Activated naive CD4-positive, alpha-beta T cell (primary cell): ENCODE measurements at places on chromosomes 5 and 9.

DNA sequence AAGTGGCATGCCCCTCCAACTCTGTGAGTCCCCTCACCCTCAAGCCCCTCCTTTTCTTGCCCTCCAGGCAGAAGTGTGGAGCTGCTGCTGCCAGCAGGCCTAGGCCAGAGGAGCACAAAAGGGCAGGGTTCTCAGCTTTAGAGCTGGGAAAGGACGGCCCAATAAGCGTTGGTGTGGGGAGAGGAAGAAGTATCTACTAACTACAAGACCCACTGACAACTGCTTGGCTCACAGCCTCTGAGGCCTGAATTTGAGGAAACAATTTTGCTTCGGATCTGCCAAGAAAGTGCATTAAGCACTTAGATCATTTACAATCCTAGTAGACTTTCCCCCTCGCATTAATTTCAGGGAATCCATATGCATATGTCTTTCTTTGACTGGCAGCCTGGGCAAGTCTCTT is 179.4 kb downstream of the SNX18 start:
- DNase-seq, result no peak

- DNase-seq, result no peak
These were observed 481.6 kb downstream of the SPATA31A7 start for GRCh38 chr9:61671276-61671973.

DNA sequence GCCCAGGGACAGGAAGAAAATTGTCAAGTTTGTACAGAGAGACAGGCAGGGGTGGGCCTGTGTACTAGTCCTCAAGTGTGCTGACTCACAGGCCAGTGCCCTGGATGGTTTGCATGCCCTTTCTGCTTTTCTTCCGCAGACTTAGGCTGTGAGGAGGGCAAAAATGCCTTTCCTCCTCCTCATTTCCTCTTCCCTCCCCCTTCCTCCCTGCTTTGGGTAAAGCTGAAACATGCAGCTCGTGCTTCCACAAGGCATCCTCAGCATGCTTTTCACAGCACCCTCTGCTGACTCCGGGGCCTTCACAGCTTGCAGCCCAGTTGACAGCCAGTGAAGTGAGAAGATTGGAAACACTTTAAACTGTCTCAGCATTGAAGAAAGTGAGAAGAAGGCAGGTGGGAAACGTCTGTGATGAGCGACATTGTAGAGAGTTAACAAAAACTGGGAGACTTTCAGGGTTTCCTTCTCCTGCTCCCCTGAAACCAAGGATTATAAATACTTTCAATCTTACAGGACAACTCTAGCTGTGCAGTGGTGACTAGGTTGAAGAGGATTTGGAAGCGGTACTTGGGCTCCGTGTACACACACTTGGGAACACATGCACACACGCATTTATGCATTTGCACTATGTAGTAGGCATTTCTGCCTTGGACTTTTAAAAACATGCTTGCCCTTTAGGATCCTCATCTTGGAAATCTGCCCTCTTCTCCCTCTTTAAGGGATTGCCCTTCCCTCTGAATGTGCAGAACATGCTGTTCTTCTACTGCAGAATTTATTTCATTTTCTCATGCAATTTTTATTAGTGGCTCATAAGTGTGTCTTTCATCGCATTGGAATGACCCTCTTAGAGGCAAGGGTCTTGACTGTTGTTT is 138.8 kb downstream of the GRIA1 start:
- DNase-seq, result no peak

DNA sequence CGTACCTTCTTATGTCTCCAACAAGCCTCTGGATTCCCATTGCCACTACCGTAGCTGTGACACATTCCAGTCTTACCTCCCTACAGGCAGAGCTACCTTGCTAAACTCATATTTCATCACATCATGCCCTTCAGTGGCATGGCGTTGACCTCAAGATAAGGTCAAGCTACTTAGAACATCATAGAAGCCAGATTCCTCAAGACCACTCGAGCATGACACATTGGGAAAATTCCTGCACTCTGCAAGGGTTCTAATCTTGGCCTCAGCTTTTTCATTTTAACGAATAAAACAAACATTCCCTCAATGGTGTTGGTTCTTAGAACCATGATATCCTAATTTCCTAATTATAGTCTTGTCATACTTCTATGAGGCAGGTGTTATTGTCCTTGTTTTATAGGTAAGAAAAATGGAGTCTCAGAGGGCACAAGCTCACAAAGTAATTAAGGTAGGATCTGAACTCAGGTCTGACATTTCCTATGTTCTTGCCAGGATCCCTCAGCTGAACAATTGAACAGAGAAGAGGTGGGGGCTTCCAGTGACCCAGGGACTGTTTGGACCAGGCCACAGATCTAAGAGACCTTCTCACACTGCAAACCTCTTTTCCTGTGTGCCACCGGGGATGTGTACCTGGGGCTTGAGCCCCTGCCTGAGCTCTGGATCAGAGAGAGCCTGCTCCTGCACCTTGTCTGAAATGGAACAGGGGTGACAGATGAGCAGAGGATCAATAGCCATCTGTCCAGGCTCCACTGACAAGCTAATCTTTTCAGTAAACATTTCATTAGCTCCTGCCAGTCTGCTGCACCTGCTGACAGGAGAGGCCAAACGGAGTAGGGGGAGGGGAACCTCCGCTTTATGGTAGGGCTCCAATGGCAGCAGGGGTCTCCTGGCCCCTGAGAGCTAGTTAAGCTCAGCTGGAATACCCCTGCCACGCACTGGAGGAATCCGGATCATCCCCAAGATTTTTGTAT is 49.3 kb downstream of the ALG2 start:
- no peak for DNase-seq

GRCh38 chr5:177306674-177307543 is 3.3 kb downstream of the PRELID1 start:
- DNase-seq, result no peak

DNA sequence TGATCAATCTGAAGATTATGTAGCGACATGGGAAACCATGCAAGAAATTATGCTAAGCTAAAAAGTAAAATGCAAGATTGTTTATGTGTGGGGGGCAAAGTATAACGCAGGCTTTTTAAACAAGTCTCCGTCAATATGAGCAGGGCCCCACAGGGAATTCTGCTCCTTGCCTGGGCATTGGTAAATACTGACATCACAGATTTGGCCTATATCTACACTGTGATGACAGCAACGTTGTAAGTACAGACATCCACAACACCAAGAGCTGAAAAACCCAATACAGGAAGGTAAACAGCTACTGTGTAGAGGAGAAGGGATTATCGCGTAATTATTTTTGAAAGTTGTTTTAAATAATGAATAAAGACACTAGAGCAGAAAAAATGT is 74.5 kb upstream of the SLC25A51 start:
- no peak for DNase-seq

DNA sequence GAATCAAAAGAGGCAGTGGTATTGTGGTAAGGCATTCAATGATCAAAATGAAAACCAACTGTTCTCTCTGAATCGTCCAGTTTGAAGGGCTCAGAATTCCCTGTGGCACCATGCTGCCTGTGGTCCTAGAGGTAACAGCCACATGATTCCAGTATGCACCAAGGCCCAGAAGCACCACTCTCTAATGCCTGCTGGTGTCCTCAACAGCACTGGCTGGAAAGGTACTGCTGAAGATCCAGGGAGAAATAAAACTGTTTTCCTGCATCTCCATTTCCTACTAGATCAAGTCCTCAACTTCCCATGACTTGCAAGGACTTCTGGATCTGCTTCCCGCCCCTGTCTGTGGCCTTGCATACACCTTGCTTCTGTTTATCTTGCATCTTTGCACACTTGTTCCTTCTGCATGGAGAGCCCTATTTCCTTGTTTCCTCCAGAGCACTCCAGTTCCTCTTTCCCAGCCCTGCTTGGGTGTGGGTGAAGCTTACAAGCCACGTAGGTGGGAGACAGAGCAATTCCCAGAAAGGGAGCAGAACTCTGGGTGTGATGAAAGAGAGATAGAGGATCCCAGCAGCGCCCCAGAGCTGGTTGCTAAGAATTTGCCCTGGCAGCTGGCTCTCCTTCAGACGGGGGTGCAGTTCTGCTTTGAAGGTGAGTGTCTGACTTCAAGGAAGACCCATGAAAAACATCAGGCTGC is 41.0 kb upstream of the EQTN start:
- no peak for DNase-seq

GRCh38 chr9:91773156-91773555 is 176.9 kb downstream of the ROR2 start:
- no peak for DNase-seq

DNA sequence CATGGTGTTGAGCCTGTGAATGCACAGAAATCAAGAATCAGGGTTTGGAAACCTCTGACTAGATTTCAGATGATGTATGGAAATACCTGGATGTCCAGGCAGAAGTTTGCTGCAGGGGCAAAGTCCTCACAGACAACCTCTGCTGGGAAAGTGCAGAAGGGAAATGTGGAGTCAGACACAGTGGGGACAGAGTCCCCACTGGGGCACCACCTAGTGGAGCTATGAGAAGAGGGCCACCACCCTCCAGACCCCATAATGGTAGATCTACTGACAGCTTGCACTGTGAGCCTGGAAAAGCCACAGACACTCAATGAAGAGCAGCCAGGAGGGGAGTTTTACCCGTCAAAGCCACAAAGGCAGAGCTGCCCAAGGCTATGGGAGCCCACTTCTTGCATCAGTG is 181.9 kb upstream of the SEMA6A start:
- DNase-seq, result no peak

DNA sequence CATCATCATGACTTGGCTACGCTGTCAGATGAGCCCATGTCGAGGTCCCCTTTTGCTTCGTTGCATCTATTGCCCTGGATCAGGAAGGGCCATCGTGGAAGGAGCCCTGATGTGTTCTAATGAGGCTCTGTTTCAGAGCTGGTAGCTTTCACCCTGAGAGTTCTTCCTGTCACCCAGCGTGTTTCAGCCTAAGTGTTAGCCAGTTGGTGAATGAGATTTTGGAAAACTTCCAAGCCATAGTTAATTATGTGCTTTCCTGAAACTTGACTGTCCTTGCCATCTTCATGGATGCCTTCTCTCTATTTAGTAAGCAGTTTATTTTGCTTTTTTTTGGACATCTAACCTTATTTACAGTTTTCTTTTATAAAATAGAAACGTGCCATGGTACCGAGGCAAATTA is 1695.4 kb upstream of the WWC1 start:
- no peak for DNase-seq

DNA sequence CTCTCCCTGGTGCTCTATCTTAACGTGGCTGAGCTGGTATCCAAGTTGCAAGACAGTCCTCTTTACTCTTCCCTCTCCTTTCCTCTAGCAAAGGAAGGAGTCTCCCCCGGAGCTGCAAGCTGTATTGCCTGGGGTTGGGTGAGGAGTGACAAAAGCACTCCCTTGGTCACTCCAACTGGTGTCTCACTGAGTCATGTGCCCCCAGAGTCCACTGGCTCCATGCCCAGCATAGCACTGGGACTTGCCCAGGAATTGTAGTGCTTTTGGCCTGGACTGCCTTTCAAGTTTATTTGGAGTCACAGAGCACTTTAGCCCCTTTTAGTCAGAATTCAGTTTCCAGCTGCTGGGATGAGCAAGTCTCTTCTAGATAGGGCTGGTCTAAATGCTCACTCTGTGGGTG is 82.6 kb upstream of the FST start:
- DNase-seq, result no peak

DNA sequence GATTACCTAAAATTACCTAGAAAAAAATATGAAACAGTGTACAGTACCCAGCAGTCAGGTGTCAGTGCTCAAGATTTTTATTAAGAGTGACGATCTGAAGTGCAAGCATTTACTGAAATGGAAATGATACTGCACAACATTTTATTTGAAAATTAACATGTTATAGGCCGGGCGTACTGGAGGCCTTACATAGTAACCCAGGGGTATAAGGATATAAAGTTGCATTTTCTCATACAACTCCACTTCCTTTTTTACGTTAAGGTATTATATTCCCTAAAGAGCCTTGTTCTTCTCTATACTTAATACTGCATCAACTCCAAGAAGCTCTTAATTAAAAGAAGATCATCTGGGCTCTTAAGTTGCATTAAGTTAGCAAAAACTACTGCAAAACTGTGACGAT is 3.3 kb downstream of the MAT2B start:
- DNase-seq, result no peak

- DNase-seq, result no peak
These were observed 228.9 kb downstream of the FGF10 start for GRCh38 chr5:44160369-44160768.

DNA sequence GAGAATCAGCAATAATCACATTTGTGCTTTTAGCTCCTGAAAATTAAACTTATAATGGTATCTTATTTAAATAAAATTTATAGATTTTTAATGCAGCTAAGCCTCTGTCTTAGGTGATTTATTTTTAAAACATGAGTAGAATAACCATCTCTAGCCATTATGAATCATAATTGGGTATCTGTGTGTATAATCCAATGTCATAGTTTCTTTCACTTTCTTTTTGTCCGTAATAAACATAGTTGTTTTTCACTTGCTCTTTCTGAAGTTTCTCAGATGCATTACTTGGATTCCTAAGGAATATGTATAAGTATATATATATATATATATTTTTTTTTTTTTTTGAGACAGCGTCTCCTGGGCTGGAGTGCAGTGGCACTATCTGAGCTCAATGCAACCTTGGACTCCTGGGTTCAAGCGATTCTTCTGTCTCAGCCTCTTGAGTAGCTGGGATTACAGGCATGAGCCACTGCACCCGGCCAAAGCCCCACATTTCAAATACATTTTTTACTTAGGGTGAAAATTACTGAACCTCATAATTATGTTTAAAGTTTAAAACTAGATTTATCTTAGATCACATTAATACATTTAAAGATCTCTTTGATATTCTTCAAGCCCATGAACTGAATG is 377.1 kb downstream of the PRDM9 start:
- no peak for DNase-seq

GRCh38 chr5:68343421-68343826 is 127.9 kb downstream of the PIK3R1 start:
- no peak for DNase-seq

- DNase-seq, result no peak
These were observed 10.1 kb upstream of the C5orf24 start for GRCh38 chr5:134835623-134836022.

GRCh38 chr9:75612205-75612604 is 278.3 kb upstream of the PCSK5 start:
- no peak for DNase-seq

GRCh38 chr9:111118256-111118948 is 80.1 kb upstream of the LPAR1 start:
- DNase-seq, result no peak
